NCI-H226 (cell line): ENCODE measurements at places on chromosomes 2 and 18.
A peak's percentile ranks its signal among the peaks of the same experiment; 100 is the strongest.

DNA sequence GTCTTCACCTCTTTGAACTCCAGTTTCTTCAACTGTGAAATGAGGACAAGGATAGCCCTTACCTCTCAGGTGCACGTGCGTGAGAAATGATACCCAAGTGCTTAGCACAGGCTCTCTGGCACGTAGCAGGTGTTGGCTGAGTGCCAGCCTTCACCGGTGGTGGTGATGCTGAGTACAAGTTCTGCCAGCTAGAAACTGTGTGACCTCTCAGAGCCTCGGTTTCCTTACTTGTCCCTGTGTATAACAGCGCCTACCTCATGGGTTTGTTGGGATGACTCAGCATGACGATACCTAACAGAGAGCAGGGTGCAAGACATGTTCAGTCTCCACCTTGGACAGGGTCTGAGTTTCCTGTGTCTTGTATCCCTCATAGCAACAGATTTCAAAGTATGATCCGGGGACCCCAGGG is 205.1 kb downstream of the TNS1 start:
- no peak for DNase-seq

GRCh38 chr2:230226051-230226551 is 565 bp downstream of the SP140 start:
- DNase-seq, result no peak

DNA sequence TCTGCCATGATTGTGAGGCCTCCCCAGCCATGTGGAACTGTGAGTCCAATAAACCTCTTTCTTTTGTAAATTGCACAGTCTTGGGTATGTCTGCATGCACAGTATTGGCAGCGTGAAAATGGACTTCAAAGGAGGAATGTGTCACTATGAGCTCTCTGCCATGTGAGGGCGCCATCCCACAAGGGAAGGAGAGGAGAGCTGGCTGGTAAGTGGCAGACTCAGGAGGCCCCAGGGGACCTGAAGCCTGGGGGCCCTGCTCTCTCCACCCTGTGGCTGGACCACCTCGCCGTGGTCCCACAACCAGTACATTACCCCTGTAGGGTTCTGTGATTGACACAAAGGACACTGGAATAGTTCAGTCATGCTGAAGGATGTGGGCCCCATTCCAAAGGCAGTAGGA is 122.1 kb downstream of the RPIA start:
- no peak for DNase-seq

DNA sequence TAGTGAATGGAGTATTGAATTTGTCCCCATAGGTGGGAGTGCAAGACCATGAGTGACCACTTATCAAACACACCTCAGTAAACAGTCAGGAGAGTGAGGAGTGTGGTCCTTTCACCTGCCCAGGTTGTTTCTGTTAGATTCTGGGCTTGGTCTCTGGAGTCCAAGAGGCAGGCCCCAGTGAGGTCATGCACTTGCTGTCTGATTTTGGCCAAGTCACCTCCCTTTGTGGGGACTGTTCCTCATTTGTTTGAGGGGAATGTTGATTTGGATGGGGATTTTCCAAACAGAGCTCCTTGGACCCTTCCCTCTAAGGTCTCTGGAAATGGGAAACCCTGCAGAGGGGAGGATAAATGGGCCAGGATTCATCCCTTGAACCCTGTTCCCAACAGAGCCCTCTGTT is 7.3 kb downstream of the IL1RN start:
- DNase-seq, result no peak

DNA sequence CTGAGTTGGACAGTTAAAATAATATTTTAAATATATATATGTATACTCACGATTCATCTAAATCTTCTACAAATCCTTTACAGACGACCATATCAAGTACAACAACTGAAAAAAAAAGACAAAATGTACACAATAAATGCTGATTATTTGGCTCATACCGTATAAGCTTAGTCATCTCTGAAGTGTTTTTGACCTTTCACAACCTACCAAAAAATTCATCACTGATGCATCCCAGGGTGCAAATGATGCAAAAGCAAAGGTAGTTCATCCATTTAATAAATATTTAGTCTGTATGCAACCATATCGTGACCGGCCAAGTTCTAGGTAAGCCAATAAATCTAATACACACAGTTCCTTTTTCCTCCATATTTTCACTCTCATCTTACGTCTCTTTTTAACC is 1.1 kb downstream of the TMX3 start:
- no peak for DNase-seq

- no peak for DNase-seq
Measured at GRCh38 chr2:168198476-168199207, 48.8 kb downstream of the STK39 start.

GRCh38 chr2:86037141-86037794 is 68.4 kb downstream of the POLR1A start:
- DNase-seq, result peak; percentile 14

DNA sequence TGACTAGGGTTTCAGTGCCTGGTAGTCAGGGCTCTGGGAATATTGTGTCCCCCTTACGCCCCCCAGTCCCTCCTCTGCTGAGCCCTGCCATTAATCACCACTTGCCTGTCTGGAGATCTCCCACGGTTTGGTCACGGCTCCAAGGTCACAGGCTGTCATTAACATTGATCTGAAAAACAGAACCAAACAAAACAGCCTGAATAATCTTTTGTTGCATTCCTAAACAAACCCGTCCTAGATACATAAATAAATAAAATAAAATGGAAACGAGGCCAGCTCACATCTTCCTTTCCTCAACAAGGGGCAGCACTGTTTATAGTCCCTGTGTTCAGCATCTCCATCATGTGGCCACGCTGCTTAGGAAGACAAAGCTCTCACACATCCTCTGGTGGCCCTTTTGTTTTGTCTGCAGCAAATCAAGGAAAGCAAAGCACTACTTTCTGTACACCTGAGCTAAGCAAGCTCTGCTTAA is 282.8 kb downstream of the AGPS start:
- DNase-seq, result no peak

DNA sequence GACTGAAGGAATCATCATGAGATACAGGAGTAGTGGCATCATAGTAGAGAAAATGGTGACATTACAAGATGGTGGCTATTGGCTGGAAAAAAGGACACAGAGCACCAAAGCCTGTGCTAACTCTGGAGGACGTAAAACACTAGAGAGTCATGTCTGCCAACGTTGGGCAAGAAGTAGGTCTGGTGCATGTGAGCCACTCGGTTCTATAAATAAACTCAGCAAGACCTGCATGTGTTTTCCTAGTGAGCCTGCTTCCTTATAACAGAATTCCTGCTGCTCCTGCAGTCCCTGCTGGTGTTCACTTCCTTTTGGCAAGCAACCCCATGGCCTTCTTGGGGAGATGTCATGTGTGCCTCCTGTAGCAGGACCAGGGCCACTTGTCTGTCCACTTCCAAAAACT is 325.2 kb downstream of the OSR1 start:
- DNase-seq, result no peak

DNA sequence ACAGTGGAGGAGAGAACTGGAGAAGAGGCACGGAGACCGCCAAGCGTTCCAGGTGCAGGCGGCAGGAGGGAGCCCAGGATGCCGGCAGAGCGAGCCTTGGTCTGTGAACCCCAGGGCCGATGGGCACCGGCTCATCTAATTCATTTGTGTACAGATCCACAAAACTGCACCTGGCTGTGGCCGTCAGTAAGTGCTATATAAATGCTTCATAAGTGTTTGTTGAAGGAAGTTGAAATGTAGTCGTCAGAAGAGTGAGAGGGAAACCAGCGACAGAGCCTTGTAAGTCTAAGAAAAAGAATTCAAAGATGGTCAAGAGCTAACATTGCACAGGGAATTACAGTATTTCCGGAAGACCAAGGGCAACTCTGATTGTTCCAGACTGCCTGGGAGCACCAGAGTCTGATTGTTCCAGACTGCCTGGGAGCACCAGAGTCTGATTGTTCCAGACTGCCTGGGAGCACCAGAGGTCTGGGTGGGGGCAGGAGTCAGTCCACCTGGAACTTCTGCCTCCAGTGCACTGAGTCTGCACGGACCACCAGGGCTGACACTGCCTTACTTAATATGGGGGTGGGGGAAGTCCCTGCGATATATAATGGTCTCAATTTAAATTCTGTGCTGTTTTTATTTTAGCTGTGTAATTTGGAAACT is 112.3 kb downstream of the BCL2 start:
- DNase-seq, result no peak

DNA sequence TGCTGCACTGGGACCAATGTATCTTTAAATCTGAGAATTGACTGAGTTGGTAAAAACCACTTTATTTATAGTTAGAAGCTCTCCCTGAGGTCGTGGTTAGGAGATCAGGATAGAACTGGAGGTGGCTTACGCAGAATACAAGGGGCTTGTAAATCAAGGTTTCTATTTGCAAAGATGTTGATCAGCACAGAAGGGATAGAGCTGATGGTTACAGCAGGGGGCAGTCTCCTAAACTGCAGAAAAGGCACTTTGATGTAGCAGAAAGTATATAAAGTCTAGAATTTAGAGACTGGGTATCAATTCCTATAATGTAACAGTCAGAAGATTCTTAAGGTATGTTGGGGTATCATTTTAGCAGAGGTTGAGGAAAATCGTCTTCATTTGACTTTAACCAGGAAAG is 25.2 kb upstream of the ACVR1 start:
- no peak for DNase-seq

GRCh38 chr2:176892676-176893226 is 319.8 kb upstream of the HNRNPA3 start:
- DNase-seq, result no peak

DNA sequence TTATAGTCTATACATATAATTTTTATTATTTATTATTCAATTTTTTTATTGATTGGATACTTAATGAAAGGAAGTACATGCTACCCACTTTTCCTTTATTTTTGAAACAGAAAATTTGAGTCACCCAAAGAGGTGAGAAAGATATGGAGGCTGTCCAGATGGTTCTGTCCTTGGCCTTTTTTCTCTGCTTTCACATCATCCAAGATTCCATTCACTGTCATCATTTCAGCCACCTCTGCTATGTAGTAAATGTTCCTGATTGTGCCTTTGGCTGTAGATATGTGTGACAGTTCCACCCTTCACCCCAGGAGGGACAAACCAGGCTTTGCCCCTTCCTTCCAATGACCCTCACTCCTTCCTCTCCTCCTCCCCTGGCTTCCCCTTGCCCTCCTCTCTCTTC is 675.7 kb upstream of the ID2 start:
- DNase-seq, result no peak

- peak; percentile 63 for DNase-seq
Measured at GRCh38 chr2:25512707-25513106, 160.7 kb downstream of the DTNB start.

- no peak for DNase-seq
Measured at GRCh38 chr18:21996351-21996826, 173.0 kb upstream of the GATA6 start.

GRCh38 chr2:232882505-232883115 is 12.5 kb downstream of the SNORC start:
- no peak for DNase-seq

- peak; percentile 24 for DNase-seq
Measured at GRCh38 chr2:233449081-233449901, 95.0 kb downstream of the DGKD start.

- no peak for DNase-seq
Measured at GRCh38 chr2:160838691-160839090, 321.5 kb upstream of the TANK start.

GRCh38 chr2:64137996-64138395 is 6.2 kb downstream of the PELI1 start:
- DNase-seq, result no peak

GRCh38 chr18:24915547-24915946 is 436.4 kb downstream of the ZNF521 start:
- DNase-seq, result no peak

DNA sequence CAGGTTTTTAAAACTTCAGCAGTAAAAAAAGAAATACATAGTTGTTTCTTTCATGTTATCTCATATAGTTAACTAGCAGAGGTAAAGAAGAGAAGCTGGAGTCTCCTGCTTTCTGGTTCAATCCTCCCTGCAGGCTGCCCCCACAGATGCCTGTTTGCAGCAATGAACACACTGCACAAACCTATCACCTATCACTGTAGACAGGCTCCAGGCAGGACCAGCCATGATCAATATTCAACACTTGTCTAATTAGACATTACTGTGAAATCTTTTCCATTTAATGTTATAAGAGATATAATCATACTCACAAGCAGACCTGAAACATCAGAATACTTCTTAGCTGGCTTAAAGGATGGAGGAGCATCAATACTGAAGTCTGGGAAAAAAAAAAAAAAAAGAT is 19.8 kb downstream of the INO80C start:
- DNase-seq, result no peak

GRCh38 chr2:240369801-240370585 is 65.5 kb upstream of the GPC1 start:
- DNase-seq, result peak; percentile 98

DNA sequence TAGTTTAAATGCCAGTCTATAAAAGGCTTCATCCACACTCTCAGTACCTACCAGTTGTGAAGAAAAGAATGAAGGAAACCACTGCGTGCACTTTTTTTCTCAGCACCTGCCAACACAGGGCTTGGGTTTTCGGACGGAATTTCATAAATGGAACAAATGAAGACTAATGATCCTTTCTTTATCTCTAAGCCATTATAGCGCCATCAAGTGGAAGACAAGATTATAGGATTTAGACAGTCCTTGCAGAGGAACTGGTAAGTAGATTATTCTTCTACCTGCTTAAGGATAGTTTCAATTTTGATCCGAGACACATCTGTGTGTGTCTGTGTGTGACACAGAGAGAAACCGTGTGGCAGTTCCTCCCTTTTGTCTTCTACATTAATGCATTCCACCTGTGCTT is 245.6 kb downstream of the NRXN1 start:
- no peak for DNase-seq

- DNase-seq, result peak; percentile 29
Measured at GRCh38 chr18:45690975-45691815, 32.8 kb upstream of the SLC14A1 start.

- DNase-seq, result no peak
Measured at GRCh38 chr2:219496247-219496824, 2.4 kb upstream of the GMPPA start.

DNA sequence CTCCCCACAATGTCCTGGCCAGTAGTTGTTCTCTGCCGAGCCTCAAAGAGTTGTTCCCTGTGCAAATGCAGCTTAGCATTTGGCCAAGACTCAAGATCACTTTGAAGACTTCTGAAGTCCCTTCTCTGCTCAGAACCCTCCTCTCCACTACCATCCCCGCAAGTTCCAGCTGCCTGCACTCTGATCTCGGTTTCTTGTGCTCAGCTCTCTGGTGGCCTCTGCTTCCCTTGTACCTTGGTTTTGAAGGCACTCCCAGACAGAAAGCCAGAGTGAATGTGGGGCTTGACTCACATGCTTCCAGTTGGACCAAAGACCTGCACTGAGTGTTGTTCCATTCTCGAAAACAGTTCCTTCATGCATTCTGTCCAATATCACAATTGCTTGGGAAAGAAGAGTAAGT is 28.6 kb downstream of the CRACDL start:
- no peak for DNase-seq

GRCh38 chr2:101164021-101164420 is 12.8 kb upstream of the TBC1D8 start:
- no peak for DNase-seq

GRCh38 chr2:182540252-182540651 is 113.4 kb upstream of the PDE1A start:
- no peak for DNase-seq

- no peak for DNase-seq
Measured at GRCh38 chr2:178449700-178450523, 1.1 kb downstream of the PRKRA start.
